ENCODE measurements at places on chromosomes 4 and X. TPM values are rescaled to one million over a fixed set of nuclear protein-coding genes. Genes with fewer than 3 reads are reported as not detected.

Gene IL15
- 1.6 TPM for total RNA-seq

Gene GUCY1B1
- total RNA-seq, result 4.8 TPM

Gene PABPC5
- total RNA-seq, result 2.5 TPM

Gene CPE
- 7.0 TPM for total RNA-seq

Gene PLAC8
- total RNA-seq, result 1.8 TPM

Gene FAT4
- 13.1 TPM for total RNA-seq

Gene TDO2
- total RNA-seq, result not detected

Gene RBM46
- not detected for total RNA-seq

Gene CHRDL1
- 1.4 TPM for total RNA-seq

Gene TMPRSS11F
- not detected for total RNA-seq

Gene CCDC110
- total RNA-seq, result 0.20 TPM

Gene SMIM43
- total RNA-seq, result under 0.01 TPM

Gene CTSO
- total RNA-seq, result 3.7 TPM

Gene SCOC
- total RNA-seq, result 41.5 TPM

Gene S100G
- total RNA-seq, result not detected

Gene TXK
- 0.37 TPM for total RNA-seq

Gene MAGEB17
- total RNA-seq, result not detected

Gene NLGN3
- total RNA-seq, result 0.37 TPM

Gene SPANXD
- total RNA-seq, result not detected

Gene PNCK
- total RNA-seq, result not detected

Gene SPATA4
- total RNA-seq, result 0.20 TPM

Gene RRH
- not detected for total RNA-seq

Gene VCX3B
- not detected for total RNA-seq

Gene TRO
- 5.1 TPM for total RNA-seq

Gene TASL
- total RNA-seq, result not detected

Gene BEX3
- total RNA-seq, result 120 TPM

Gene USP51
- 1.2 TPM for total RNA-seq

Gene CSAG2
- not detected for total RNA-seq

Gene CYSLTR1
- total RNA-seq, result not detected

Gene FAM47E
- total RNA-seq, result not detected

Gene REPS2
- total RNA-seq, result 0.37 TPM

Gene ATP1B4
- not detected for total RNA-seq

Gene FAM47A
- total RNA-seq, result not detected

All from subcutaneous preadipocyte (primary cell).